ENCODE measurements at places on chromosomes 4 and X. TPM values are rescaled to one million over a fixed set of nuclear protein-coding genes. Genes with fewer than 3 reads are reported as not detected.

GRCh38 chr4:7971881-7972500, 32.3 kb upstream of the AFAP1 start:
- no peak for DNase-seq

DNA sequence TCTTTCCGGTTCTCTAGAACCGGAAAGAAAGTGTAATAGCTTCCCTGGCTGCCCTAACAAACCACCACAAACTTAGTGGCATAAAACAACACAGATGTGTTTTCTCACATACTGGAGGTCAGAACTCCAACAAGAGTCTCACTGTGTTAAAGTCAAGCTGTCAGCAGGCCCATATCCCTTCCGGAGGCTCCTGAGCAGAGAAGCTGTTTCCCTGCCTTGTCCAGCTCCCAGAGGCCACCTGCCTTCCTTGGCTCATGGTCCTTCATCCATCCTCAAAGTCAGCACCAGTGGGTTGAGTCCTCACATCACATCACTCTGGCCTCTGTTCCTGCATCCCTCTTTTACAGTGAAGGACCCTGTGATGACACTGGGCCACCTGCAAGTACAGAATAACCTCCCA, 49.8 kb upstream of the HMX1 start:
- no peak for DNase-seq

DNA sequence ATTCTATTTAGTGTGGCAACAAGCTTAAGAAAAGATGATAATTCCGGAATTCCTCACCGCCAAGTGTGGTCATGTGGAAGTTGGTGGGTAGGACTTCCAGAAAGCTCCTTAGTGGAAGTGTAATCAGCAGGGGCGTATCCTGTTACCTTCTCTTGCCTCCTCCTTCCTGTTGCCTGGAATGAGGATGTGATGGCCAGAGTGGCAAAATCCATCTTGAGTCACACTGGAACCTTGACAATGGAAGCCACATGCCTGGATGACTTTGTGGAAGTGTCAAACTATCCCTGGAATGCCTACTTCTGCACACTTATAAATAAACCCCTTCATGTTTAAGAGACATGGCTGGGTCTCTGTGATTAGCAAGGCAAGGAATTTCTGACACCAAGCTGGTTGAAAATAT, 191.0 kb downstream of the PRDM5 start:
- no peak for DNase-seq

- peak; percentile 61 for DNase-seq
Measured at GRCh38 chr4:158172261-158173258, at the start of gene GASK1B. GASK1B (minus strand) TSS chr4:158173025; CDS start chr4:158171375, 1,650 bp downstream.

DNA sequence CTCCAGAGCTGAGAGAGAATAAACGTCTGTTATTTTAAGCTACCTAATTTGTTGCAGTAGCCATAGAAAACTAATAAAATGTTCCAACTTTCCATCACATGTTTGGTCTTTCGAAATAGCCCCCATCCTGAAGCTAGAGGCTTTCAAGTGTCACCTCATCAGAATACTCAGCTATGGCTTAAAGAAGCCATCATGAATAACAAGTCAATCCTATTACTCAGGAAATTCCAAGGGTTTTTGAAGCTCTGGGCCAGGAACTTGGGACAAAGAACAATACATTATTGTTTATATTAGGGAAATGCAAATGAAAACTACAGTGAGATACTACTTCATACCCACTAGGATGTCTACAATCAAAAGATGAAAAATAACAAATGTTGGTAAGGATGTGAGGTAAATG, 42.2 kb downstream of the TBCK start:
- peak; percentile 24 for DNase-seq

DNA sequence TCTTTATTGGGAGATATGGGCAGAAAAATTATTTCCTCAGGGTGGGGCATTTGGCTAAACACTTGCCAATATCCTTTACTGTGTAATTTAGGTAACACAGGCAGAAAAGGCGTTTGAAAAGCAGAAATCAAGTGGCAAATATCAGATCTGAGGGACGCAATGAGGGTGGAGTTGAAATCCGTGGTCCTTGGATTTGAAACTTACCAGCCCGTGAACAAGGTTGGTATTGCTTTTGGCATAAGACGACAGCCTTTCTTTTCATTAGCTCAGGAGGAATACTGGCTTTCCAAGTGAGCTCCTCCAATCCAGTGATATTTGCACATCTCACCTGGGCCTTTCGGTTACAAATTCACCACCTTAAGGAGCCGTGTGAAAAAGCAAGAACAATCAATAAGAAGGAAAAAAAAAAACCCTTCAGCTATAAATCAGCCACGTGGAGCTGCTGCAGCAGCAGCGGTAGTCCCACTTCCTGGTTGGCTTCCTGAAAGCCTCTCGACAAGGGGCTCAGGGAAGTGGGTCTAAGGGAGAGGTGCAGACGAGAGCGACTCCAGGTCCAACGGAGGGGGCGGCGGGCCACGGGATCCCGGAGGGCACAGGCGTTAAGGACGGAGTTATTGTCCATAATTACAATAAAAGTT, 734 bp upstream of the GALNT7 start:
- DNase-seq: peak; percentile 60

- peak; percentile 28 for DNase-seq
Measured at GRCh38 chr4:137705171-137705783, 173.0 kb upstream of the PCDH18 start.

- no peak for DNase-seq
Measured at GRCh38 chr4:168501407-168501806, 4.6 kb downstream of the PALLD start.

The GPM6B gene
- 0.17 TPM for total RNA-seq

DNA sequence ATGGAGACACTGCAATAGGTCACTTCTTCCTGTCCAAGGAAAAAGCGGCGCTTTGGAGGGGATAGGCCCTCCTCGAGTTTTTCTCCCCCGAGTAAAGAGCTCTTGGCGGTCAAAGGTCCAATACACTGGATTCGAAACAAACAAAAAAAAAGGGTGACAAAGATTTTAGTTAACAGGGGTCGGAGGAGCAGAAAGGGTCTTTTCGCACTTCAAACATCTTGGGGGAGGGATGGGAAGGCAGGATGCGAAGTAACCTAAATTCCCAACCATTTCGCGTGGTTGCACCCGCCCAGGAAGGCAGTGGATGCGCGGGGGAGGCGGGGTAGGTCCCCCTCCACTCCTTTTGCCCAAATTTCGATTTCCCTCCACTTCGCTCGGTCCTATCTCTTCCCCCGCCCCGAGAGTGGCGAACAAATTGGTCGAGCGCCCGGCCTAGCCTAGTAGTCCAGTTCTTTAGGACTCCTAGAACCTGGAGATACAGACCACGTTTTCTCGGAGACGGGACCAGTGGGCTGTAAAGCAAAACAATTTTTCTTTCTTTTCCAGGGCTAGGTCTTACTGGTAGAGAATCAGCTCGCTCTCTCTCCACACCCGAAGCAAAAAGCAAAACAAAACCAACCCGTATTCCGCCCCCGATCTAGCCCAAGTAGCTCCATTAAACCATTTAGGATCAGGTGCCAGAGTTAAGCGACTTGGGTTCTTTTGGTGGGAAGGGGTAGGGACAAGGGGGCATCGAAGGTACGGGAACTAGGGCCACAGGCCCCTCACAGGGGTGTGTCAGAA, 2.0 kb upstream of the STAG2 start:
- peak; percentile 28 for DNase-seq

DNA sequence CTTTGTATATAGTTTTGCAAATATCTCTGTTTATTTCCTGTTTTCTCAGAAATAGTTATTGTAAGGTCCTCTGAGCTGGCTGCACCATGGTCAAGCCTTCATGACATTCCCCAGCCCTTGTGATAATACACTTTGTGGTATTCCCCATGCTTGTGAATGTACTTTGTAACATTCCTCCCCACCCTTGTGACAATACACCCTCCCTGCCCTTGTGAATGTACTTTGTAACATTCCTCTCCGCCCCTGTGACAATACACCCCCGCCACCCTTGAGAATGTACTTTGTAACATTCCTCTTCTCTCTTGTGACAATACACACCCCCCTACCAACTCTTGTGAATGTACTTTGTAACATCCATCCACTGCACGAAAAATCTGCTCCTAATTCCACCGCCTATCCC, 530.7 kb downstream of the CENPC start:
- DNase-seq: no peak

GRCh38 chr4:38723726-38724474, 58.9 kb downstream of the TLR10 start:
- no peak for DNase-seq

DNA sequence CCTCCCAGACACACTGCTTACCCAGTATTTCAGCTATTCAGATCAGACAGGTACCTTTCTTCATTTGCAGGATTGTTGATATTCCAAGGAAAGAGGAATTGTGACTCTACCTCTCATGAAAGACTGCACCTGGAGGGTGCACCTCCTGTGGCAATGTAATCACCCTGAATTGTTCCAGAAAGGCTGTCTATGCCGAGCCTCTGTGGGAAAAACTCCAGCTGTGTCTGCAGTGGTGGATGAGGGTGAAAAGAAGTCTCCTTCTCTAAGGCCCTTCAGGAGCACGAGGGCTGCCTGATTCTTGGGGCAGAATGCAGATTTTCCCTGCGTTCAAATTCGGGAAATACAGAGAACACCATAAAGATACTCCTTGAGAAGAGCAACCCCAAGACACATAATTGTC, 108.2 kb upstream of the ADAMTS3 start:
- DNase-seq: no peak

Data from foreskin keratinocyte (primary cell).